Activated T-cell treated with anti-CD3 and anti-CD28 coated beads, Interleukin-2, amount 50 U/mL, for 48 hours (primary cell): ENCODE measurements at places on chromosomes 5 and 9.

- DNase-seq = no peak
These were observed 3.0 kb downstream of the NUDT2 start for GRCh38 chr9:34332076-34332964.

DNA sequence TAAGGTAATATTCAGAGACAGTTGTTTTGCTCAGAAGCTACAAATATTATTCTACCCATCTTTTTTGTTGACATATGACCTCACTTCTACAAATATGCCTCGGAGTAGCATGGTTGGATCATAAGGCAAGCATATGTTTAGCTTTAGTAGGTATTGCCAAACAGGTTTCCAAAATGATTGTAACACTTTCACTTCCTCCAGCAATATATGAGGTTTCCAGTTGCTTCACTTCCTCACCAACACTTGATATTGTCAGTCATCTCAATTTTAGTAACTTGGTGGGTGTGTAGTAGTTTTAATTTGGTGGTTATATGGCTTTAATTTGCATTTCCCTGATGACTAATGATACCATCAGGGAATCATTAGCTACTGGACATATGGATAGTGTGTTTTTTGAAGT lies 46.7 kb downstream of the TNFSF8 start:
- DNase-seq = no peak

GRCh38 chr9:134134949-134135342 lies 936 bp upstream of the WDR5 start:
- no peak for DNase-seq

- no peak for DNase-seq
These were observed 5.1 kb downstream of the ARL14EPL start for GRCh38 chr5:116037236-116037822.

DNA sequence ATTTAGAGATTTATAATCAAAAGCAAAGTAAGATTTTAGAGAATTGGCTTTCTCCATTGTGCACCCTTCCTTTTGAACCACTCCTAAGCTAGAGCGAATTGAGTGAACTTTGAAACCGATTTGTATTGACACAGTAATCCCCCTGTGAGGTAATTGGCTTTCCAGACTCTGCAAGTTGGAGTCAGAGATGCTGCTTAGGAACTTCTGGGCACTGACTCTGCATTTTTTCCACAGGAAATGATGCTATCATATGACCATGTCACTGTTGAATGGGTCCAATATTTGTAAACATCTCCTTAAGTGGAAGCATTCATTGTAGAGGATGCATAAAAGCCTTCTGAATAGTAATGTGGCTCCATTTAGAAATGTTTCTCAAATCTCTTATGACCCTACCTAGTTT lies 394.4 kb upstream of the ZNF608 start:
- no peak for DNase-seq

DNA sequence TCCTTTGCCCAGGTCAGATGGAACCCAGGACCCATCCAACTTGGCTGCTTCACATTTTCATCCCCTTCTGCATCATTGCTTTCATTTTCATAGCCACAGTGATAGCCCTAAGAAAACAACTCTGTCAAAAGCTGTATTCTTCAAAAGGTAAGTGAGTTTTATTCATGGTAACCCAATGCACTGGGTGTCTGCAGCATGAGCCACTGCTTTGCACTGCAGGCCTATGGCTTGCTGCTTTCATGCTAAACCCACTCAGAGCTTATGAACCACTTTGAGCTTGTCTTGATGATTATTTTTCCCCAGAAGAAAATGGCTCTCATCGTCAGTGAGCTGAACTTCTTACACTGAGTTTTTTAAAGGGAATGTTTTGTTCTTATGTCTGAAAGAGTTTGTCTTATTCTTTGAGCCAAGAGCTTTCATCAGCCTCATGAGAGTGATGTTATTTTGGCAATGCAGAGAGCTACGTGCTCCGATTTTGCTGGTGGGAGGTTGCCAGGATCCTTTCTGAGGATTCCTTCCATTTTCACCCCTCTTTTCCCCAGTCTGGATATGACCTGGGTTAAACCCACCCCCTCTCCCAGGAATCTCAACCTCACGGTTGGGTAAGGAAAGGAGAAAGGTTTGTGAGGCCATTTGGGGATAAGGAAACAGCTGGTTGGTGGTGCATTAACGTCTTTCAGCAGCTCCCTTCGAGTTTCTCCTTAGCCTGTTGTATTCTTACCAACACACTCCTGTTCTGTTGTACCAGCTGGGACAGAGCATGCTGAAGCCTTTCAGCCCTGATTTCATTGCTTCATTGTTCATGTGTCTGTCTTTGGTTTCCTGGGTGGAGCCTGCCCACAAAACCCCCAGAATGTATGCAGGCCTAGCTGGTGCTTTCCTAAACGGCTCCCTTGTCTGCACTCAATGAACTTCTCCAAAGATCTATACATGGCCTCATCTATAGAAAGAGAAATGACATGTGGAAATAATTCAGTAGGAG lies 47.6 kb downstream of the PDCD1LG2 start:
- peak; percentile 42 for DNase-seq

DNA sequence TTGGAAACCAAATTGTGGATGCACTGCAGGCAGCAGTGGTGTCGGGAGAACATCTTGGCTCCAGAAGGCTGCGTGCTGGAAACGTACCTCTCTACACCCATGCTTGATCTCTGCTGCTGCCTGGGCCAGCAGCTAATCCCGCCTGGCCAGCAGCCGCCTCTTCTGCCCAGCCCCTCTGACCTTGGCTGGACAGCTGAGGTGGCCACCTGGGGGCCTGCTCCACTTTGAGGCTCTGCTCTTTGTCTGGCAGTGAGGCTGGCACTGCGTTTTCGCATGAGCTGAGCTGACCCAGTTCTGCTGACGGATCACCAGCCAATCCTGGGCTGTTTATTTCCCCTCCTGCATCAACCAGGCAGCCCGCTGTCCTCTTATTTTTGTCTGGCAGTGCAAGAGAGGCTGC lies 154.9 kb downstream of the TENT4A start:
- no peak for DNase-seq

DNA sequence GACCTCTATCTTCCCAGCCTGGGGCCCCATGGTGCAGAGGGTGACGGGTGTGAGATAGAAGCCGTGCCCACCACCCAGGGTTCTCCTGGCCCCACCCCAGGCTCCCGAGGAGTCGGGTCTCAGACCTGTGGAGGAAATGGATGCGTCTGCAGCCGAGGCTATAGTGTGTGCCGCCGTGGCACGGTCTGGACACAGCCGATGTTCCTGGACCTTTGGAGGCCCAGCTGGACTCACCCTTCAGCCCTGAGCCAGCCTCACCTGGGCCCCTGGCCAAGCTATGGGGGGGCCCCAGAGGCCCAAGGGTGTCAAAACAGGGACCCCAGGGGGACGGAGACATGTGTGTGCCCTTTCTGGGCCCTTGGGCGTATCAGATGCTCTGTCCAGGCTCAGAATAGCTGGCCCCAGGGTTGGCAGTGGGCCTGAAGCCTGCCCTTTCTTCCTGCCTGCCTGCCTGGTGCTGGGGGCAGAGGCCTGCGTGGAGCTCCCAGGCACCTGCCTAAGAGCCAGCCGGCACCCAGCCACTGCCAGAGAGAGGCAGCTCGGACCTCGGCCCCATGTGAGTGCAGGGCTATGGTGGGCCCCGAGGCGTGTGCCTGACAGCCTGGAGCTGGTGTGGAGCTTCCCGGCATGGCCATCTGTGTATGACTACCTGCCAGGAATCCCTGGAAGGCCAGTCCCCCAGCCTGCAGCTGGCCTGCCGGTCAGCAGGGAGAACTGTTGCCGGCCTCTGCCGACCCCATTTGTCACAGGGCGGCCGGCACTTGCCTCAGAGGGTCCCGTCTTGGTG lies 41.8 kb downstream of the KCNT1 start:
- DNase-seq = no peak

DNA sequence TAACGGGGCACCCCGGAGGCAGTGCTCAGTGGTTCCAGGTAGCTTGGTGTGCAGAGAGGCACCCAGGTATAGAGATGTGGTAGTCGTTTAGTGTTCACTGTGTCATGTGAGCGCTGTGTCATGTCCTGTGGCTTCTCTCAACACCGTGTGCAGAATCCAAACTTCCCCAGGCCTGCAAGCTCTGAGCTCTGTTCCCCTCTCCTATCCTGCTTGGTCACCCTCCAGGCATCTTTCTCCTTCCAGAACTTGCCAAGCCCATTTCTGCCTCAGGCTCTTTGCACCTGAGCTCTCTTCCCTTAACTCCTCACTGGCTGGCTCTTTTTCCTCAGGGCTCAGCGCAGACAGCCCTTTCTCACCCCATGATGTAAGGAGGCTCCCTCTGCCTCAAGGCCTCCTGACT lies 64.8 kb downstream of the CARTPT start:
- no peak for DNase-seq

- DNase-seq = no peak
These were observed 27.5 kb downstream of the CEL start for GRCh38 chr9:133089271-133089671.

GRCh38 chr5:16626696-16627264 lies 10.0 kb upstream of the RETREG1 start:
- peak; percentile 42 for DNase-seq

DNA sequence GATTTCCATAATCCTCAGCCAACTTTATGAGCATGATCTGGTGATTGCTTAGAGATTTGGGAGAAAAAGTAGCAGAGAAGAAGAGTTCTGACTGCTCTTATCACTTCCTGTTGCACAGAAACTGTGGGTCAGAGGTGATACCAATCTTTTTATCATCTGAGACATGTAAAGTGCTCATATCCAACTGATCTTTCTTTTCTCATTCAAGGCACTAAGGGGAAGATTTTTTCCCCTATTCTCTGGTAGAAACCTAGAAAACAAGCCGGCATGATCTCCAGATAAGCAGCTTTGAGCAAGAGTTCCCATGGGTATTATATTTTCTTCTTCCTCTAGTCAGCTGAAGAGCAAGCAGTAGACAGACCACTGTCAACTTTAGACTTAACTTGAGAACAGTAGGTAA lies 29.0 kb upstream of the GPR150 start:
- DNase-seq = no peak

DNA sequence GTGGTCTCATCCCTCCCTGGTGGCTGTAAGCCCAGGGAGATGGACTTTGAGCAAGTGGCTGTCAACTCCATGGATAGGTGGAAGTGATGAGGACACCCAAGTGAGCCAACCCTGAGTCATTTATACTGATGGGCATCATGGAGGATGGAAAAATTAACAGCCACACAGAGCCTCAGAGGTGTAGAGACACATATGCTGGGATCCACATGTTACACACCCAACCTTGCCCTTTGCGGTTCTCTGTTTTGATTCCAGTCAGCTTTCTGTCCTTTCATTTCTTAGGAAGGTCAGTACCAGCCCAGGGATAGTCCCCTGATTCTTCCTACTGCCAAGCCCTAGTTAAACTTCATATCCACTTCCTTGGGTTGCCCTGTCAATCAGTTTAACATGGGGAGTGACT lies 51.9 kb downstream of the PSAT1 start:
- DNase-seq = no peak

DNA sequence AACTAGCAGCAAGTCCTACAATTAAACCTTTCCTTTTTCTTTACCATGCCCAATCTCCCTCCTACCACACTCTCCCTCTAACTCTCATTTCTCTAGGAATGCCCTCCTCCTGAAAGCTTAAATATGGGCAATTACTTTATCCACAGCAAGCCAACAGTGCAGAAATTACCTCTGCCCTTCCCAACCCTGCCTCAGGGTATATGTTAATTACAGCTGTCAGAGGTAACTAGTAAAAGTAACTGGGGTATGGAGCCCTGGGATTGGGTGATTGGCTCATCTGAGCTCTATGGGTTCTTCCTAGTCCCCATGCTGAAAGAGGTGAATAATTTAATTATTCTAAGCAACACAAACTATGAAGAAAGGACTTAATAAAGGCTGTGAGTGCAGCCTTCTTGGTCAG lies 478.9 kb upstream of the NMUR2 start:
- DNase-seq = no peak

- no peak for DNase-seq
These were observed 2.1 kb downstream of the CDC23 start for GRCh38 chr5:138210985-138211384.

DNA sequence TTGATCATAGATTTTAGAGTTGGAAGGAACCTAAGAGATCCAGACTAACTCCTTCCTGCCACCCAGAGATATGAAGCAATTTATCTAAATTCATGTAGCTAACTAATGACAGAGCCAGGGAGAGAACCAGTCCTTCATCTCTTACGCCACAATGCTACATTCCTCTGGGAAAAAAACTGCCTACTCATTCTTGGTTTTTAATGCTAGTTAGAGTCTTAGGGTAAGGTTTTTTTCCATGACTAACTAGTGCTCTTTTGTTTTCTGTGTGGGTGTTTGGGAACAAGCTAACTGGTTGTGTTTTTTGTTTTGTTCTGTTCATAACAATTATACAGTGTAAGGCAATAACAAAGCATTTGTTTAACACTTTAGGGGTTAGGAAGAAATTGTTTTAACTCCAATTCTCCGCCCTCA lies 52.4 kb downstream of the SLC44A1 start:
- DNase-seq = no peak
